ENCODE measurements at places on chromosomes 2 and 18.

- DNase-seq, result no peak
These were observed 79.9 kb downstream of the TRIB2 start for GRCh38 chr2:12796657-12797056.

- DNase-seq, result no peak
These were observed 709.3 kb downstream of the SLC4A3 start for GRCh38 chr2:220336771-220337170.

DNA sequence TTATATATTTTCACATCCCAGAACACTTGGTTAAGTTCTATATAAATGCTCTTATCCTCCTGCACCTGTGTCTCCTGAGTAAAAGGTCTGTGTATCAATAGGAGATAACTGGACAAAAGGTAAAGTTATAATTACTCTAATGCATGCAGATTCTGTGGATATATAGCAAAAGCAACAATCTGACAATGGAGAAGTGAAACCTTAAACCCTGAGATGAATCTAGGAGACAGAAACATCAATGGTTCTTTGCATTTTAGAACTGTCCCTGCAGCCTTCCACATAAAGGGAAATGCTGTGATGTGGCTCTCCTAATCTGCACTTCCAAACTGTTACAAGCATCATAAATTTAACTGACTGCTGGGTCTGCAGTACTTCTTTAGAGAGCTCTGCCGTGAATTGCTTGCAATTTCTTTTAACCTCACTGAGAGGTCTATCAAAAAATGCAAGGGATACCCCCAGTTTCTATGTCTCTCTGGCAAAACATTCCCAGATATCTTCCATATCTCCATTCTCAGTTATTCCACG lies 42.8 kb upstream of the FSIP2 start:
- DNase-seq, result no peak

- no peak for DNase-seq
These were observed 24.3 kb downstream of the NCK2 start for GRCh38 chr2:105768961-105769452.

DNA sequence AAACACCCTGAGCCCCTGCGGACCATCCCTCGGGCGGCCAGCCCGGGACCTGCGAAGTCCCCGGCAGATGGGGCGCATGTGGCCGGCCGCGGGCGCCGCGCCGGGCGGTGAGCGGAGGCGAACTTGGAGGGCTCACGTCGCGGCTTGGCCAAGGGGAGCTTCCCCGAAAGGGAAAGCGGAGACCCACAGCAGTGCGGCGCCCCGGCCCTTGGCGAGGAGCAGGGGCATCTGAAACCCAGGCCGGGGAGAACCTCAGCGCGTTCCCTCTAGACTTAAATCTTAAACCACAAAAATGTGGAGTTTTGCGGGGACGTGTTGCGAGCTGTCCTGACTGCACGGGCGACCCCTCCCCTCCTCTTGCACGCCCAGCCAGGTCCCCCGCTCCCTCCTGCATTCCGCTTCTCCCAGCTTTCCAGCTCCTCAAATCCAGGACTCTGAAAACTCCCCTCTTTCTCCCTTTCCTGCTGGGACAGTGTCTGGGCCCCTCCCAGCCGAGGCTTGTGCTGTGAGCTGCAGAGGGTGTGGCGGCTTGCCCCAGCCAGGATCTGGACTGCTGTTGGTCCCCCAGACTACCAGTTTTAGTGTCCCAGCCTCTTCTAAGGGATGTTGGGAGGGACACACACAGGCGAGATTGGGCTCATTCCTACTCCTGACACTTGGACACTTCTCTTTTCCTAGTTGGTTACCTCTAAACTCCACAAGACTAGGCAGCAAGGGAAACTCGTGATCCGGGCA lies 1.3 kb downstream of the FMNL2 start:
- no peak for DNase-seq

DNA sequence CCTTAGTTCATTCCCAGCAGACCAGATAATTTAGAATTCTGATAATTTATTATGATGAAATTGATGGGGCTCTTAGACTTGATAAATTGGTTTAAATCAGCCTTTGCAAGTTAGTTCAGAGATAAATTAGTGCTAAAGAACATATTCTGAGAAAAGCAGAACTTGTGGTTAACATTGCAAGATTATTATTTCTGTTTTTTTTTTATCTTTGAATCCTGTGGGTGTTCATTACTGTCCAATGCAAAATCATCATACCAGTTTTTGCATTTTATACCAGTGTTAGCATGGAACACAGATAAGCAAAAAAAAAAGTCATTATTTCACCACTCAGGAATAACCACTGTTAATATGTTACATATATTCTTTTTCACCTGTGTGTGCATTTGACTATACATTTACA lies 9.1 kb downstream of the SEPTIN2 start:
- no peak for DNase-seq

DNA sequence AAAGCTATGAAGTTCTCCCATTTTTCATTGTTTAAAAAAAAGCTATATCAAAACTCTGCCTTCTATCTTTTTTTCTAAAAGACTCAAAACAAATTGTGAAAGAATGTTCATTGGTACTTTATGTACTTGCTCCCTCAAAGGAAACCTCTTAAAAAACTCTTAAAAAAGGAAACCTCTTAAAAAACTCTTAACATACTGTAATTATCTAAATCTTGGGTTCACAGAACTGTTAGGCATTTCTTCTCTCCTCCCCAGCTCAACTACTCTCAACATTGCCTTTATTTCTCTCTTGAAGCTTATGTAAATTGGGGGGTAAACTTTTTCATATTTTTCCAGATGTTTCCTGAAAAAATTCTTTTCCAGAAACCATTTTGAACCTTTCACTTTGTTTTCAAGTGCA lies 330.5 kb upstream of the SLC39A10 start:
- DNase-seq, result no peak

GRCh38 chr2:10478916-10479315 lies 30.8 kb upstream of the ODC1 start:
- no peak for DNase-seq

GRCh38 chr2:159051661-159052060 lies 83.2 kb downstream of the TANC1 start:
- no peak for DNase-seq

- no peak for DNase-seq
These were observed 103.2 kb upstream of the WDR75 start for GRCh38 chr2:189338115-189338514.

DNA sequence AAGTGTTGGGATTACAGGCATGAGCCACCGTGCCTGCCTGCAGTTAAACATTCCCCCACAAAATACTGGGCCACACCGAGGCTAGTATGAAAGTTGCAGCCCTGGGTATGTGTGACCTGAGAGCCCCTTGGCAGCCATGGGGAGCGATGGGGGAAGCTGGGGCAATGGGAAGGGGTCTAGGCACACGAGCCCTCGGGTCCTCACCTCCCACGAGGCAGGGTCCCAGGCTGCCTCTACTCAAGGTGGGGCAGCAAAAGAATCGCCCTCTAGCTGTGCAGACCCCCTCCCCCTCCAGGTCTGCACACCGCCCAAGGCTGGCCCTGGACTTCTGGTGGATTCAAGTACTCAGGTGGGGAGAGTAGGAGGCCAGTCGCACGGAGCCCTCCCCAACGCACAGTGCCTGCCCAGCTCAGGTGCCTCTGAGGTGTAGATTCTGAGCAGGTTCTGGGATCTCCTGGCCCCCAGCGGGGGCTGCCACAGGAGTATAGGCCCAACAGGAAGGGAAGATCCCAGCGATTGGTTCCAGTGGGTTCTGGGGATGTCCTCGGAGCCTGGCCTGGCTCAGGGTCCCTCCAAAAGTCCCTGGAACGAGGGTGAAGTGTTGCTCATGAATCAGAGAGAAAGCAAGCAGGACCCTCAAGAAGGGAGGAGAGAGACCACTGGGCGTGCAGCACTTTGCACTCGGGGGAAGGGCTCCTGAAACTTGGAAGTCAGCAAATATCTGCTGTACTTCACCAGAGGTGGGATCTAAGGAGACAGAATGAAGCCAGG lies 2.6 kb downstream of the GPR35 start:
- no peak for DNase-seq

DNA sequence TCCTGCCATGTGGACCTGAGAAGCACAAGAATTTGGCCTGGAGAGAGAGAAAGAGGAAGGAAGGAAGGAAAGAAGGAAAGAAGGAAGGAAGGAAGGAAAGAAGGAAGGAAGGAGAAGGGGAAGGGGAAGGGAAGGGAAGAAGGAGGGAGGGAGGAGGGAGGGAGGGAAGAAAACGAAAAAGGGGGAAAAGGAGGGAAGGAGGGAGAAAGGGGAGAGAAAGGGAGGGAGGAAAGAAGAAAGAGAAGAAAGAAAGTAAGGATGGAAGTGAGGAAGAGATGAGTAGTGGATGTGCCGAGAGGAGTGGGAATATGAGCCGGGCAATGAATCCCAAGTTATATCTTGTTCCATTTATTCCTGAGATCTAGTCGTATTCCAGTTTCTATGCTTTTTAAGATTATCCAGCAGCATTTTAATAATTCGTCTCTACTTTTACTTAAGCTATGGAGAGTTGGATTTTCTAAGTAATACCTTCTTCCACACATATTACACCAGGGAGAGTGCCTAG lies 247.8 kb downstream of the TDRD15 start:
- DNase-seq, result no peak

GRCh38 chr2:156490466-156490840 lies 54.3 kb downstream of the GPD2 start:
- no peak for DNase-seq

- no peak for DNase-seq
These were observed 8.3 kb downstream of the MAT2A start for GRCh38 chr2:85547089-85547858.

DNA sequence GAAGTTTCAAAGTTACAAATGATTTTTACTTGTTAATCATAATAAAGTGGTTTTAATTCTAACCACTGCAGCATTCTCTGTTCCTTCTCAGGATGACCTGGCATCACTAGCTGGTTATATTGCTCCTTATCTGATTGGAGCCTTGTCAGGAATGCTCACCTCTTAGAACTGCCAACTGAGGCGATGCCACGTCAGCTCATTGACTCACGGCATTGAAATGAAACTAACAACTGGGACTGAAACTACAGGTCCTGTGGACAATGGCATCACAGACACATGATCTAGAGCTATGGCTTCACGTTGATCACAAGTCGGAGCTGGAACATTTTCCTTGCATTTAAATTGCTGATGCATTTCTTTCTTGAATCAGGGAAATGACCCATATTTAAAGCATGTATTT lies 54.9 kb upstream of the MAP2 start:
- DNase-seq, result no peak

DNA sequence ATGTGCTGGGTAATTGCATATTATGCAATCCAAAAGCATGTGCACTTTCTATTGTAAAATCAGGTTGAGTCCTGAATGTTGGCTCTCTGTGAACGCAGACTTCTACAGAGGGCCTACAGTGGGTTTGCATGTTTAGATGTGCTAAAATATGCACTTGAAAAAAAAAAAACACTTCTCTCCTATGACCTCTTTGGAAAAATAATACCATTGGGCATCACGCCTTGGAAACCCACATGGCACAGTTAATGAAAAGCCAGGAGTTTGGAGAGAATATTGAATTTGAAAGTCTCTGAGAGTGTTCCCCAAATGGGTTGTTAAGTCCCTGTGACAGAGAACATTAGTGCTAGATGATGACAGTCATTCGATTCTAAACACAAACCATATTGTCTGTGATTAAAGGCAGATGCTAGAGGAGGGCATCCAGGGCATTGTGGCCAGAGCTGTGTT lies 710.4 kb upstream of the PIK3C3 start:
- no peak for DNase-seq

GRCh38 chr18:4808891-4809290 lies 353.8 kb upstream of the DLGAP1 start:
- no peak for DNase-seq

GRCh38 chr2:239273280-239274234 lies 127.3 kb downstream of the HDAC4 start:
- DNase-seq, result no peak

- no peak for DNase-seq
These were observed 1.0 kb downstream of the PLEKHB2 start for GRCh38 chr2:131105950-131106801.

DNA sequence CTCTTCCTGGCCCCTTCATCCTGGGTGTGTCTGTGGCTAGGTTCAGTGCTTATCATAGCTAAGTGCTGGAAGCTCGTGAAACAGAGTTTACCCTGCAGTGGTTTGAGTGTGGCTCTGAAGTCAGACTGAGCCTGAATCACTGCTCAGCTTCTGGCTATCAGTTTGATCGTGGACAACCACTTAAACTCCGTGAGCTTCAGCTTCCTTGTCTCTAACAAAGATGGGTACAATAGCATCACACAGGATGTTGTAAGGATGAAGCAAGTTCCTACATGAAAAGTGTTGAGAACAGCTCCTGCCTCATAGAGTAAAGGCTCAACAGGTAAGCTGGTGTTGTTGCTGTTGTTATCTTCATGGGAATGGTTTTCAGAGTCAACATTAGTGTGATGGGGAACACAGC lies 210.3 kb downstream of the CLIP4 start:
- DNase-seq, result no peak

DNA sequence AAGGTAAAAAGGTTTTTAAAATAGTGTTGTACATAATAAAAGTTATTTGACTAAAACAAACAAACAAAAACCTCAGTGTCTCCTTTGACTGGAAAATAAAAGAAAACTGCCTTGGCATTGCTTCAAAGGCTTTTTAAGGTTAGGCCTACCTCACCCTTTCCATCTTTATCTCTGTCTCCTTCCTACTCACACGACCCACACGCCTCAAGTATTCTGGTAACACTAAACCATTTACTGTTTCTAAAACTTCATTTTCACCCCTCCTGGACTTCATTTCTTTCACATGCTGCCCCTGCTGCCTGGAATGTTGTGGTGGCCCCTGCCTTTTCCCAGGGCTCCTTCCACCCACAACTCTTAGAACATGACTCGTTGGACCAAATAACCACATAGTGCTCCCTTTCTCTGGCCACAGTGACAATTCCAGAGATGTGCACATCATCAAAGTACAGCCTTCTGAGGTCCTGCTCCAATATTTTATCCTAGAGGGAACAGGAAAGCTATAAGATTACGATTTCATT lies 54.0 kb downstream of the ERBB4 start:
- no peak for DNase-seq

DNA sequence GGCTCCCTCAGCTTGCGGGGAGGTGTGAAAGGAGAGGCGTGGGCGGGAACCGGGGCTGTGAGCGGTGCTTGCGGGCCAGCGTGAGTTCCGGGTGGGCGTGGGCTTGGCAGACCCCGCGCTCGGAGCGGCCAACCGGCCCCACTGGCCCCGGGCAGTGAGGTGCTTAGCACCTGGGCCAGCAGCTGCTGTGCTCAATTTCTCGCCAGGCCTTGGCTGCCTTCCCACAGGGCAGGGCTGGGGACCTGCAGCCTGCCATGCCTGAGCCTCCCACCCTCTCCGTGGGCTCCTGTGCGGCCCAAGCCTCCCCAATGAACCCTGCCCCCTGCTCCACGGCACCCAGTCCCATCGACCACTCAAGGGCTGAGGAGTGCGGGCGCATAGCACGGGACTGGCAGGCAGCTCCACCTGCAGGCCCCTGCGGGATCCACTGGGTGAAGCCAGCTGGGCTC lies 48.2 kb downstream of the RNF138 start:
- no peak for DNase-seq

DNA sequence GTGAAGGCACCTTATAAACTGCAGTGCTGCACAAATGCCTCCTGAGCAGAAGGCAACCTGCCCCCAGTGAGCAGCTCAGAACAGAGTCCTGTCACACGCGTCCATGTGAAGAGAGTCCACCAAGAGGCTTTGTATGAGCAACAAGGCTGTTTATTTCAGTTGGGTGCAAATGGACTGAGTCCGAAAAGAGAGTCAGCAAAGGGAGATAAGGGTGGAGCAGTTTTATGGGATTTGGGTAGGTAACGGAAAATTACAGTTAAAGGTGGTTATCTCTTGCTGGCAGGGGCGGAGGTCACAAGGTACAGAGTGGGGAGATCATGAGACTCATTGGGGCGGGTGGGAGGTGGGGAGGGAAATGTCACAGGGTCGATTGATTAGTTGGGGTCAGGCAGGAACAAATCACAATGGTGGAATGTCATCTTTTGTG lies 53.4 kb upstream of the RALBP1 start:
- DNase-seq, result no peak
